ENCODE measurements at places on chromosomes 11 and 22. TPM values are rescaled to one million over a fixed set of nuclear protein-coding genes. Genes with fewer than 3 reads are reported as not detected.

GRCh38 chr11:126195119-126195518 lies 16.3 kb downstream of the RPUSD4 start:
- no peaks in the 10 kb centered on the region for H3K27me3 ChIP-seq
- H3K4me3 ChIP-seq = no peak overlapping the region
- H3K4me1 ChIP-seq = no peaks in the 10 kb centered on the region
- no peak overlapping the region for H3K27ac ChIP-seq
- no peak for DNase-seq

Gene SMIM35
- not detected for polyA plus RNA-seq

DNA sequence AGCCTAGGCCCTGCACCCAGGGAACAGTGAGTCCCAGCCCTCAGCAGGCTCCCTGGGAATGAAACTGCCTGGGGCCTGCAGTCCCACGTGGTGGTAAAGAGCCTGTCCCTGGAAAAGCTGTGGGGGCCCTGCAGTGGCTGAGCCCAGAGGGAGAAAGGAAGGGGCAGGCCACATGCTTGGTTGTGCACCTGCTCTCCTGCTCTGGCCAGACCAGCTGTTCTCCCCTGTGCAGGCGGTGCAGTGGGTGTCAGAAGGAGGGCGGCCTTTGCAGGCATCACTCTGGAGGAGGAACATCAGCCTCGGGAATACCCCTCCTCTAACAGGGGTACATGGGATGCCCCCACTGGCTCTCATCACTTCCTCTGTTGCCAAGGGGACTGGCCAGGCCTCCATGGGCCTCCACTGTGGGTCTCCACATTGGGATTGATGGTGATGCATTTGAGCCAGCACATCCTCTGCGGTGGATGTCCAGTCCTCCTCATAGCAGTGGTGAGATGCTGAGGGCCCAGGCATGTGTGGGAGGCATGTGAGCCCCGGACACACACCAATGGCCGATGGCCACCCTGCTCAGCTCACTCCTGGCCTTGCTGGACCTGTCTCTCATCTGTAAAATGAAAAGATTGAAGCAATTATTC lies 690.4 kb downstream of the BRD1 start:
- H3K4me1 ChIP-seq = no peaks in the 10 kb centered on the region
- H3K27me3 ChIP-seq = no peaks in the 10 kb centered on the region

Gene RFPL3
- polyA plus RNA-seq = not detected

DNA sequence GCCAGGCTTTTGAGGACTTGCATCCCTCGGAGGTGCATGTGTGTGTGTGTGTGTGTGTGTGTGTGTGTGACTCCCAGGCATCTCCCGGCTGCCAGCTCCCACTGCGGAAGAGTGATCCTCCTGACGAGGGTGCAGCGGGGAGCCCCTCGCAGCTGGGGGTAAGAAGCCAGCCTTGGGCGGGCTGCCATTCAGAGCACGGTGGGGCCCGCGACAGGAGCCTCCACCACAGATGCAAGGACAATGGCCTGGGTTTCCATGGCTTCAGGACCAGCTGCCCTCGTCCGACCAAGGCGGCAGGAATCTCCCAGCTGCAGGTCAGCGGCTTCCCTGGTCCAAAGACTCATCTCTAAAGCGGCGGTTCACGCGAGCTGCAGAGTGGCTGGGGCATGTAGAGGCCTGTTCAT lies 908.5 kb downstream of the BRD1 start:
- H3K27me3 ChIP-seq = no peaks in the 10 kb centered on the region
- no peak for DNase-seq
- H3K4me1 ChIP-seq = no peaks in the 10 kb centered on the region
- H3K4me3 ChIP-seq = no peak overlapping the region
- H3K36me3 ChIP-seq = no peaks in the 10 kb centered on the region
- no peak overlapping the region for H3K27ac ChIP-seq

Gene MAP6
- 1.0 TPM for polyA plus RNA-seq

Gene HTR3A
- not detected for polyA plus RNA-seq

DNA sequence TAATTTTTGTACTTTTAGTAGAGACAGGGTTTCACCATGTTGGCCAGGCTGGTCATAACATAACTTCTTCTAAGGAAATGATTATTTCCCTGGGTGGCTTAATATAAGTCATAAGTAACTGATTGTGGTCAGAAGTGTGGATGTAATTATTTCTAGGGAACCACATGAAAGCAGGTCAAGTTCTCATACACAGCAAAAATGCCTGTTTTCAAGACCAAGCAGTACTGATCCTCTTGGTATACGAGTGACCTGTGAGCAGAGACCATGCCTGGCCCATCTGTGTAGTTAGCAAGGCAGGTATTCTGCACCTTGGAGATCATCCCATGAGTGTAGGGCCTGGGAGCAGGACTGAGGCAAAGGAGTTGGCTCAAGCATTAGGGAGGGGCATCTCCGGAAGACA lies 32.5 kb upstream of the NUCB2 start:
- H3K27ac ChIP-seq = no peak overlapping the region
- H3K4me1 ChIP-seq = no peaks in the 10 kb centered on the region
- no peak for DNase-seq
- H3K27me3 ChIP-seq = no peaks in the 10 kb centered on the region

DNA sequence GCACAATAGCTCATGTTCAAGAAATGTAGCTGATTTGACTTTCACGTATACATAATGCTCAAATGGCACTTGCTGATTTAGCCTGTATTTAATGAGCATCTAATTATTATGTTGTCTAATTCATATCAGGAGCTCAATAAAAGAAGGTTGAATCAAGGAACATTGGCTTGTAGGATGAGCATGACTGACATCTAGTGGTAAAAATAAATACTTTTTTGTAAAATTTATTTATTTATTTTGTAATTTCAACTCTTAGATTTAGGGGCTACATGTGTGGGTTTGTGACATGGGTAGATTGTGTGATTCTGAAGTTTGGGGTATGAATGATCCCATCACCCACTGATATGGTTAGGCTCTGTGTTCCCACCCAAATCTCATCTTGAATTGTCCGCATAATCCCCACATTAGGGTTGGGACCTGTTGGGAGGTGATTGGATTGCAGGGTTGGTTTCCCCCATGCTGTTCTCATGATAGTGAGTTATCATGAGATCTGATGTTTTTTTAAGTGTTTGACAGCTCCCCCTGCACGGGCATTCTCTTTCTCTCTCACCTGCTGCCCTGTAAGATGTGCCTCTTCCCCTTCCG lies 1.7 kb upstream of the OR52E5 start:
- no peaks in the 10 kb centered on the region for H3K27me3 ChIP-seq
- no peak overlapping the region for H3K4me3 ChIP-seq
- H3K4me1 ChIP-seq = no peaks in the 10 kb centered on the region
- no peak overlapping the region for H3K27ac ChIP-seq

DNA sequence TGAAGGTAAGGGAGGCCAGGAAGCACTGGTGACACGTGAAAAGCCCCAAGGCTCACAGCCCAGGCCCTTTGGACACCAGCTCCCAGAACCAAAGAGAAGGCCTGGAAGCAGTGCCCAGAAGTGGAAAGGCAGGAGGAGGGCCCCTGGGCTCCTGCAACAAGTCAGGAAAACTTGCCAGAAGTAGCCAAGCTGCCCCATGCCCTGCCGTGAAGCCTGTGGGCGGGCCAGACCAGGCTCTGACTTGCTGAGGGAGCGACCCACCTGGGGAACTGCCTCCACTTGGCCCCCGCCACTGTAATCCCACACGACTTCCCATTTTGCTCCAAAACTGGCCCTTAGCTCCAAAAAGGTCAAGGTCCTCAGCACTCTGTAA lies 51.3 kb upstream of the ARFGAP3 start:
- DNase-seq = no peak
- H3K27me3 ChIP-seq = no peaks in the 10 kb centered on the region
- H3K27ac ChIP-seq = no peak overlapping the region

DNA sequence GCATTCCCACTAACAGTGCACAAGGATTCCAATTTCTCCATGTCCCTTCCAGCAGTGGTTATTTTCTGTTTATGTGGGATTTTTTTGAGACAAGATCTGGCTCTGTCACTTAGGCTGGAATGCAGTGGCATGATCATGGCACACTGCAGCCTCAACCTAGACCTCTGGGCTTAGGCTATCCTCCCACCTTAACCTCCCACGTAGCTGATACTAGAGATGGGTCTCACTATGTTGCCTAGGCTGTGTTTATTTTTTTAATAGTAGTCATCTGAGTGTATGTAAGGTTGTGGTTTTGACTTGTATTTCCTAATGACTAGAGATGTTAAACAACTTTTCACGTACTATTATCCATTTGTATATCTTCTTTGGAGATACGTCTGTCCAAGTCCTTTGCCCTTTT lies 74.6 kb downstream of the KCNQ1OT1 start:
- H3K4me3 ChIP-seq = no peak overlapping the region
- H3K27me3 ChIP-seq = no peaks in the 10 kb centered on the region
- no peaks in the 10 kb centered on the region for H3K36me3 ChIP-seq
- no peak overlapping the region for H3K27ac ChIP-seq
- no peaks in the 10 kb centered on the region for H3K4me1 ChIP-seq

Gene IFITM1
- polyA plus RNA-seq = 93.0 TPM

Gene OR5B21
- not detected for polyA plus RNA-seq

- H3K4me1 ChIP-seq = peaks cover 3% of the 10 kb centered on the region
- H3K36me3 ChIP-seq = no peaks in the 10 kb centered on the region
- no peak overlapping the region for H3K4me3 ChIP-seq
- H3K27ac ChIP-seq = peak overlapping the region; percentile 37
- H3K27me3 ChIP-seq = no peaks in the 10 kb centered on the region
- DNase-seq = peak; percentile 48
Observed at GRCh38 chr22:29083933-29084591, 11.2 kb downstream of the KREMEN1 start.

DNA sequence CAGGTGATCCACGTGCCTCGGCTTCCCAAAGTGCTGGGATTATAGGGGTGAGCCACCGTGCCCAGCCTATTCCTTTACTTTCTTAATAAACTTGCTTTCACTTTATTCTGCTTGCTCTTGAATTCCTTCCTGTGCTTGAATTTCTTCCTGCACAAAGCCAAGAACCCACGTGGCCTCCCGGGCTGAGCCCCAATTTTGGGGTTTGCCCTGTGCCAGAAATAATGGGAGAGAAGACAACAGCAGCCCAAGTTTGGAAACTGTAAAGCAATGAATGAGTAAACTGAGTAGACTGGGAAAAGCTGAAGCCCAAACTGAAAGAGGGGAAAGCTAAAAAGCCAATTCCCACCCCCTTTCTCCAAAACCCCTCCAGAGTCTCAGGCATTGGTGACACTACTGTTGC lies 136.4 kb downstream of the NECTIN1 start:
- H3K4me1 ChIP-seq = peaks cover 15% of the 10 kb centered on the region
- peak; percentile 26 for DNase-seq
- no peaks in the 10 kb centered on the region for H3K27me3 ChIP-seq
- no peak overlapping the region for H3K4me3 ChIP-seq

- no peaks in the 10 kb centered on the region for H3K27me3 ChIP-seq
- peaks cover 1% of the 10 kb centered on the region for H3K36me3 ChIP-seq
- H3K4me1 ChIP-seq = no peaks in the 10 kb centered on the region
Observed at GRCh38 chr22:21802056-21802455, 65.4 kb downstream of the MAPK1 start.

DNA sequence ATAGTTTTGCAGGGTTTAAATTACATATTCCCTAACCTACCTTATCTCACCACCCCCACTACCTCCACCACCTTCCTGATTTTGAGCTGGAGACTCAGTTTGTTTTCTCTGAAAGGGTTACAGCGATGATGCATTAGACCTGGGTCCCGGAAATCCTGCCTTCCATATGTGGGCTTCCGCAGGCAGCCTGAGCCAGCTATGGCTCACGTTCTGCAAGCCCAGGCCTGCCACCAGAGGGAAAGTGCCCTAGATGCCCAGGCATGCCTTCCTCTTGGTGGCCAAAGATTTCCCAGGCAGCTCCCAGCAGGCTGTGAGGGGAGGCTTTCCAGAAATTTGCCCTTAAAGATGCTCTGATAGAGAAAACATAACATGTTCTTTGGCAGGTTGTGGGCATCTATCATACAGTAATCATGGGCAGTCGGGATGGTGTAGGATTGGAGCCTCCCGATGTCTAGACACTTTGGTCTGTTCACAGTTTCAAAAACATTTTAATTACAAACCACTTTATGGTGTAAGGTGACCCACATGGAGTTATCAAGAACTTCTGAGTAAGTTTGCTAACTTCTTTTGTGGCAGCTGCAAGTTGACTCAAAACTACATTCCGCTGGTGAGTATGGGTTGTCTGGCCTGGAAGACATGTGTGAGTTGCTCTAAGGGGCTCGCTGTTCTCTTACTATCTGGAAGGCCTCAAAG lies 79.3 kb downstream of the MICAL2 start:
- no peak overlapping the region for H3K4me3 ChIP-seq
- DNase-seq = no peak
- H3K36me3 ChIP-seq = peaks cover 3% of the 10 kb centered on the region

Measured in fibroblast of lung (primary cell).